Frontal cortex (tissue), 4 donors: ENCODE measurements at places on chromosomes 12 and 14.
A peak's percentile ranks its signal among the peaks of the same experiment; 100 is the strongest.

GRCh38 chr14:92484132-92484823 lies 29.3 kb upstream of the RIN3 start:
- no peak for DNase-seq

DNA sequence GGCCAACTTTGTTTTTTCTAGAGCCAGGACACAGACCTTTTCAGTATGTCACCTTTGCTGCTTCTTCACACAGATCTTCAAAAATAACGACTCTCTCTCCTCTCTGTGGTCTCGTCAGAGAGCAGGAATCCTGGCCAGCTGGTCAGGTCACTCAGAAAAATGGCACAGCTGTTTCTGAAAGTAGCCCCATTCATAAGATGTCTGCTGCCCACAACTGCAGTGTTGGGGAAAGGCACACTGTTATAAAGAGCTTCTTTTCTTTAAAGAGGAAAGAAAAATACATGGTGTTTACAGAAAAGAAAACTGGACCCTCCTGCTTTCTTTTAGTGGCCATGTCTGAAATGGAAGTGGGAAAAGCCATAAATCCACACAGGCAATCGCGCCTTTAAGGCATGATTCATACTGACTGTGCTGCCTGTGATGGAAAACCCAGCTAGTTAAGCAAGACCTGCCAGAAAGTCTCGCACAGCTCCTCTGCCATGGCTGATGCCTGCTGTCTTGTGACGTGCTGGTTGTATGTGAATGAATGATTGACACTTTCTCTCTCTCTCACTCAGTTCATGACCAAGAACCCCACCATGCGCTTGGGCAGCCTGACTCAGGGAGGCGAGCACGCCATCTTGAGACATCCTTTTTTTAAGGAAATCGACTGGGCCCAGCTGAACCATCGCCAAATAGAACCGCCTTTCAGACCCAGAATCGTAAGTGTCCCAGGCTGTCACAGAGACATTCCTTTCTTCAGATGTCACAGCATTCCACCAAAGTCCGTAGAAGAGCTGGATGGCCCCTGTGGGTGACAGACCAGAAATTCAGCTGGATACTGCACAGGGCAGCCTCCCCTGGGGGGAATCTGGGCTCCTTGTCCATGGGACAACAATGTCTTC lies 147.9 kb upstream of the HIF1A start:
- DNase-seq, result no peak

- DNase-seq, result peak; percentile 19
These were observed 885 bp upstream of the PALS1 start for GRCh38 chr14:67240168-67240932.

- DNase-seq, result no peak
These were observed 32.3 kb downstream of the RAD51B start for GRCh38 chr14:67851785-67852410.

DNA sequence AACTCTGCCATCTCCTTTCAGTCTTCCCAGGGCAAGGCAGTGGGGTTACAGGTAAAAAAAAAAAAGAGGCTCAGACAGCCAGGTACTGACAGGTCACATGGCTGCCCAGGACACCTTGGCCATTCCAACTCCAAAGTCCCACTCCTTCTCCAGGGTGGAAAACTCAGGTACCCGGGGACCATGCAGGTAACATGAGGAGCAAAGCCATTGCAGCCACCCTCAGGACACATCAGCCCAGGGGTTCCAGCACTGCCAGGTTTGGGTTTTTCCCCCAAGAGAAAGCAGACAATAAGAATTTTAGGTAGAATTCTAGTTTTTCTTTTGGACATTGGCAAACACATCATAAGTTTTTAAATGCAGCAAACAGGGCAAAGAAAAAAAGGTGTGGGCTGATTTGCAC lies 15.3 kb downstream of the FAM222A start:
- DNase-seq, result no peak

- no peak for DNase-seq
These were observed 2.8 kb downstream of the DIO2 start for GRCh38 chr14:80208461-80208860.

DNA sequence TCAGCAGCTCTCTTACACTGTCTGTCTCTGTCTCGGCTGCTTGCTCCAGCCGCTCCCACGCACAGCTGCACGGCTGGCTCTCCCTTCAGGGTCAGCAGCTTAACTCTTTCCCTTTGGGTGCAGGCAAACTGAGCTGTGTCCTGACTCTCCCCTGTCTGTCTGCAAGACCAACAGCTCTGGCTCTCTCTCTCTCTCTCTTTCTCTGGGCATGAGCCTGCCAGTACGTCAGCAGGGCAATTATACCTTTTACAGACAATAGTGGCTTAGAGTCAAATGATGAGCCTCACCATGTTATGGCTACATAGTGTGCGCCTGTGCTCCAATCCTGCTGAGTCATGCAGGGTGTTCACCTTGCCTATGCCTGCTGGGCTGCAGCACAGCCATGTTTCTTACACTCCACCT lies 120.5 kb upstream of the DDHD1 start:
- DNase-seq, result no peak

DNA sequence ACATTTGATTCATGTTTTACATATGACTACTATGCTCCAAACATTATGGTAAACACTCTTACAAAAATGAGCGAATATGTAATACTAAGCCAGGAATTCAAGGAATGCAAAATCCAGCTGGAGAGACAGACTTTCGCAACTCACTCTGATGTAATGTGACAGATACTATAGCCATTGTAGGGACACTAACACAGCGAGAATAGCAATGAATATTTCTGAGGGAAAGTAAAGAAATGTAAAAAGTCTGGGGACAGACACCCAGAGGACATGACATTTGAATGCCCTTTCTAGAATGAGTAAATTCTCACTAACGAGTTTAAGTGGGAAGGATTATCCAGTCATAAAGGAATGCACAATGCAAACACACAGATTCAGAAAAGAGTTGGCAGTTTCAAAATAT lies 121.9 kb downstream of the PIK3C2G start:
- no peak for DNase-seq

DNA sequence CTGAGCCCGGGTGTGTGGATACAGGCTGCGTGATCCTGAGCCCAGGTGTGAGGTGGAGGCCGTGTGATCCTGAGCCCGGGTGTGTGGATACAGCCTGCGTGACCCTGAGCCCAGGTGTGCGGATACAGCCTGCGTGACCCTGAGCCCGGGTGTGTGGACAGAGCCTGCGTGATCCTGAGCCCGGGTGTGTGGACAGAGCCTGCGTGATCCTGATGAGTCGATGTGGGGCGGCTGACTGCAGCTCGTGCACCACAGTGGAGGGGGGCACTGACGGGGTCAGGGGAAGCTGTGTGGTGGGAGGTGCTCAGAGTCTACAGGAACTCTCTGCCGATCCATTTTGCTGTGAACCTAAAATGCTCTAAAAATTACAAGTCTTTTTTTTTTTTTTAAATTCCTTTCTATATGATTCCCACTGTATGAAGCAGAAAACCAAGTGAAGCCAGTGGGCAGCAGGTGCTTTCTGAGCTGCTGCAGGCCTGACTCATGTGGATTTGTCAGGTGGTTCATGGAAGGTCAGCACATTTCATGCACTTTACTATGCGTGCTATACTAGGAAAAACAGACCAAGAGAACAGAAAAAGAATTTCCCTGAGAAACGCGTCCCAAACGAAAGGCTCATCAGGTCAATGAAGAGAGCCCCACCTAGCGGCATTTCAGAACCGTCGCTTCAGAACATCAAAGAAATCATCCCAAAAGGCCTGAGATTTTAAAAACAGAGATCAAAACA lies 19.3 kb downstream of the BRF1 start:
- DNase-seq, result peak; percentile 65

DNA sequence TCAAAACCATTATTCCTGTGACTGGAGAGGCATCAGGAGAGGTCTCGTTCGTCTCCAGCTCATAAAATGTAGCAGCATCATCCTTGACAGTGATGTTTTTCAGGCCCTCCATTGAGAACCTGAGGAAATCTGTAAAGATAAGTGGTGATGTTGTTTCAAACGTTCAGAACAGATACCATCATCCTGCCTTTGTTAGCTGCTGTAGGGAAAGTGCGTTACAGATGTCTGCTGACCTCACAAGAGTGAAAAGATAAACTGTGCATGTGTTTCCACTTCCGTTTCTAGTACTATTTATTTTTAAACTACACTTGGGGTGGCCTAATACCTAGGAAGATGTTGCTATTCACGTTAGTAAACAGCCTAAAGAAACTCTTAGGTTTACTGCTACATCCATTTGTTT lies 28.4 kb downstream of the BCL2L14 start:
- no peak for DNase-seq

DNA sequence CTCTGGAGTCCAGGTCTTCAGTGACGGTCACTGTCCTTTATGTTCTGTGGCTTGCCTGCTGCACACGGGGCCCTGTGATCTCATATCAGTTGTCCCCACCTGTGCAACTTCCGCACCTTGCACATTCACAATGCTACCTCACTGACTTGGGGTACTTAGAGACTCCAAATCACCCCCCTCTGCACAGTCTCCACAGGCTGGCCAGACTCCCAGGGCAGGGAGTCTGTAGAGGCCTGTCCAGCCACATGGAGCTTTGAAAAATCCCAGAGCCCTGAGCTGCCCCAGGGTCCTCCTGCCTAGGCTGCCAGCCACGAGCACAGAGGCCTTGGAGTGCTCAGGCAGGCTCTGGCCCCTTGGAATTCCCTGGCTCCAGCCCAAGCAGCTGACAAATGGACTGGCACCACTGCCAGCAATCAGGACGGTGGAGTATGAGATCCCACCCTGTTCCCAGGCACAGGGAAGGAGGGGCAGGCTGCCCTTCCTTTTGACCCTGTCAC lies 26.4 kb downstream of the CMKLR1 start:
- DNase-seq, result no peak

DNA sequence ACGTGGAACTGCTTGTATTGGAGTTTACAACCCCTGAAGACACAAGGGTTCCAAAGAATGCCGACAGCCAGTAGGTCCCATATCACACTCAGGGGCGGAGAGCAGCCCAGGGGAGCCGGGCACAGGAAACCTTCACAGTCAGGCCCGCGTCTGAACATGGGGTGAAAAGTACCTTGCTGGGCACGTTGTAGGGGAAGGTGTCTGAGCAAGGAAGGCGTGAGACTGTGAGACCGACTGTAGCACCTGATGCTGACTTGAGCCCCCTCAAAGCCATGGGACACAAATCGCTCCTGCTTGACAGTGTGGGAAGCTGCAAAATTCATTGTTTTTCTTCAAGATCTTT lies 14.7 kb downstream of the RIMBP2 start:
- no peak for DNase-seq

GRCh38 chr14:100134586-100134985 lies 24.9 kb downstream of the DEGS2 start:
- no peak for DNase-seq

GRCh38 chr12:77308056-77308455 lies 242.7 kb upstream of the E2F7 start:
- DNase-seq, result no peak

GRCh38 chr12:112506513-112507166 lies 87.9 kb downstream of the PTPN11 start:
- DNase-seq, result no peak

DNA sequence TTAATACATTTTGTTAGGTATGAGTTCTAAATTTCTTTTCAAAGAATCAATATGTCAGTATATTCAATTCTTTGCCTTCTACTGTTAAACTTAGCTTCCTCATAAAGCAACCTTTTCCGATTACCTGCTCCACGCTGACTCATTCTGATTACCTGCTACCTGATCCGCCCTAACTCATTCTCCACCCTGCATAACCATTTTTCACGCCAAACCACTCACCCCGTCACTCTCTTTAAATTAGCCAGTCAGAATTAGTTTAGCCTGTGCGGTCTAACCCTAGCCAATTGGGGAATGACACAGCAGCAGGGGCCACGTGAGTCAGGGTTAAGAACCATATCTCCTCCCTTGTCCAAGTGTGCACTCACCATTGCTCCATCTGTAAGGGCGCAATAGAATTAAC lies 72.2 kb upstream of the FICD start:
- DNase-seq, result no peak

- DNase-seq, result no peak
These were observed 137.1 kb upstream of the AEBP2 start for GRCh38 chr12:19302100-19302640.

DNA sequence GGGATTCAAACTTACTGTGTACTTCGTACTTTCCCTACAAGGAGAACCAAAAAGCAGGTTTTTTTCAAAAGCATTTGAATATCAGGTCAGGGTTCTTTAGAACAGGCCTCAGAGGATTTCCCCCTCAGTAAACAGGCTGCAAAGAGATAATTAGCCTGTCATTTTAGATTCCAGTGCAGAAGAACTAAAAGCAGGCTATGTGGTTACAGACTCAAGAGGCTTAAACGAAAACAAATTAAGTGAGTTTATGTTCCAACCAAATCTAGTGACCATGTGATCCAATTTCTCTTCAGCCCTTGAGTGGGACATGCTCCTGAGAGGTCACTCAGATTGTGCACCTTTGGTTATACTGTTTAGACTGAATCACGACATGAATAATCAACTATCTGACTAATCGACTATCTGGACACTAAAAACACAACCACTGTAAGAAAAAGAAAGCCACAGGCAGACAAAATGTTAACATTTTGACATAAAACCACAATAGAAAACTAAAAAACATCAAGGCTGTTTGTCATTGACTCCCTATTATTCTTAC lies 4.5 kb downstream of the TMED8 start:
- DNase-seq, result no peak

GRCh38 chr14:99462210-99462609 lies 18.4 kb downstream of the SETD3 start:
- DNase-seq, result no peak

- DNase-seq, result no peak
These were observed 110.5 kb downstream of the GPR135 start for GRCh38 chr14:59354666-59355065.

DNA sequence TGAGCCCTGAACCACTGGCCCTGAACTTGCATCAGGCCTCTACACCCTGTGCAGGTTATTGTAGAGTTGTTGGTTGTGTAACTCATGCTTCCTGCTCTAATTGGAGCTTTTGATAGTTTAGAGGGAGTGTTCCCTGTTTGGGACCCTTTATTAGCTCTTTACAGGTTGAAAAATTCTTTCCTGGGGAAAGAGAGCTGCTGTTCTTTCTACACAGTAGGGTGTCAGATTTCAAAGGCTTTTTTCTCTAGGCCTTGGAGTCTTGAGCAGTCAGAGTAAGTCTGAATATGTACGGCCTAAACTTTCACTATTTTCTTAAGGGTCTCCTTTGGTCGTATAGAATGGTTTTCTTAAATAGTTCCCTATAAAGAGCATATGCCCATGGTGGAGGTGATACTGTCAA lies 60.8 kb upstream of the NEDD1 start:
- no peak for DNase-seq

GRCh38 chr14:102206918-102207317 lies 67.2 kb downstream of the WDR20 start:
- DNase-seq, result no peak

- DNase-seq, result no peak
These were observed 991.2 kb downstream of the FLRT2 start for GRCh38 chr14:86521031-86521730.

DNA sequence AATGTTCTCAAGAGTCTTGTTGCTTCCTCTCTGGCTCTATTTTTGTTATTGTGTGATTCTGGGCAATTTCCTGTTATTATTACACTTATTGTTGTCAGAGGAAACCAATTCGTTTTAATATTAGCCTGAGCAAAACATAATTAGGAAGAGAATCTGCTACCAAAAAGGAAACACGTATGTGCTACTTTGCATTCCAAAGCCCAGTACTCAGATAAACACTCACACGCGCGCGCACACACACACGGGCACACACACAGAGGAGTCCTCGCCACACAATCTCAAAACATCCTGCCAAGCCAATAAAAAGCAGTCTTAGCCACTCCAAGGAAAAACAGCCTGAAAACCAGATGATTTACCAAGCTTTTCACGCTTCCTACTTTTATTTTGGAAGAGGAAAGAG lies 400.7 kb downstream of the NUAK1 start:
- no peak for DNase-seq

- DNase-seq, result no peak
These were observed 147.9 kb downstream of the SYNE2 start for GRCh38 chr14:64000749-64001148.

- DNase-seq, result no peak
These were observed 65.7 kb downstream of the MVK start for GRCh38 chr12:109639151-109639872.
